Colonic mucosa (tissue), 4 donors: ENCODE measurements at places on chromosomes 5 and 9. TPM values are rescaled to one million over a fixed set of nuclear protein-coding genes. Genes with fewer than 3 reads are reported as not detected.

TIMD4 gene
- 2.8 TPM for total RNA-seq

DNA sequence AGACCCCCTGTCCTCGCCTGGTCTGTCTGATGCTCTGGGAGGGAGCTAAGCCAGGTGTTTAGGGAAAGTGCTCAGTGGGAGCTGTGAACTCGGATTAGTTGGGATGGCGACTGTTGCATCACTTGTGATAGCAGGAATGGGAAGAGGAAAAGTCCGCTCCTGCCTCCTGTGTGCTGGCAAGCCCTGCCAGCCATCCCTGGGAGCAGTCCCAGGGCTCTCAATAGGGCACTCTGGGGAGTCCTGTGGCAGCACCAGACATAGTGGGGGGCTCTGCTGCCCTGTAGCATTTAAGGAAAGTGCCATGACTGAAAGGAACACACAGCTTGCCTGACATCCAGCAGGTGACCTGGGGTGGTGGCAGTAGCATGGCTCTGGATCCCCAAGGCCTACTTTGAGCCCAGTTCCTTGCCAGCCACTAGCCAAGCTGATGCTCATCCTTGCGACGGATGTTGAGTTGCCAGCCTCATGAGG, 81.5 kb downstream of the AMBP start:
- no peaks in the 10 kb centered on the region for H3K4me1 ChIP-seq
- no peaks in the 10 kb centered on the region for H3K36me3 ChIP-seq
- H3K27ac ChIP-seq, result no peak overlapping the region

- H3K27ac ChIP-seq, result no peak overlapping the region
- H3K4me3 ChIP-seq, result no peak overlapping the region
- DNase-seq, result no peak
- no peaks in the 10 kb centered on the region for H3K36me3 ChIP-seq
- no peaks in the 10 kb centered on the region for H3K27me3 ChIP-seq
Observed at GRCh38 chr9:17628624-17629023, 49.8 kb downstream of the SH3GL2 start.

NOL8 gene
- 17.6 TPM for total RNA-seq

DNM1 gene
- total RNA-seq, result 6.8 TPM

SLC44A1 gene
- 151 TPM for total RNA-seq

EIF4E1B gene
- total RNA-seq, result not detected

DMRTA1 gene
- 1.6 TPM for total RNA-seq

ADRB2 gene
- total RNA-seq, result 0.94 TPM

CCNJL gene
- 21.6 TPM for total RNA-seq

DNA sequence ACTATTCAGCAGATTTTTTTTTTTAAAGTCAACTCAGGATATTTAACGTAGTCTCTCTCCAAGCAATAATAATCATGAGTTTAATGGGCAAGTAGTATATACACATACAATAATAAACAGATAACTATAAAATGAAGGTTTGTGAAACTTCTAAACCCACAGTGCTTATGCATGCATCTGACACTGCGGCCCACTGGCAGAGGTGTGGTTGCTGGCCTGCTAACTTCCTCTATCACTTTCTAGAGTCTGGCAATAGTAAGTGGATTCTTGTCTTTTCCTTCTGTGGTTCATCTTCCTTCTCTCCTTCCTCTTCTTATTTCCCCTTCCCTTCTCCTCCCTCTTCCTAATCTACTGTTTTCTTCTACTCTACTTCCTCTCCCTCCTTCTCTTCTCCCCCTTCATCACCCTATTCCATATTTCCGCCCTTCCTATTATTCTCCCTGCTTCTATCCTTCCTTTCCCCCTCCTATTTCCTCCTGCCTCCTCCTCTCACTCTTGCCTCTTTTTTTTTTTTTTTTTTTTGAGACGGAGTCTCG, 18.6 kb upstream of the AGXT2 start:
- H3K4me1 ChIP-seq, result no peaks in the 10 kb centered on the region
- H3K4me3 ChIP-seq, result no peak overlapping the region
- H3K27me3 ChIP-seq, result no peaks in the 10 kb centered on the region
- no peak overlapping the region for H3K27ac ChIP-seq
- no peaks in the 10 kb centered on the region for H3K36me3 ChIP-seq

NUP155 gene
- total RNA-seq, result 18.1 TPM

AIF1L gene
- 4.0 TPM for total RNA-seq

PKD2L2 gene
- not detected for total RNA-seq

DNA sequence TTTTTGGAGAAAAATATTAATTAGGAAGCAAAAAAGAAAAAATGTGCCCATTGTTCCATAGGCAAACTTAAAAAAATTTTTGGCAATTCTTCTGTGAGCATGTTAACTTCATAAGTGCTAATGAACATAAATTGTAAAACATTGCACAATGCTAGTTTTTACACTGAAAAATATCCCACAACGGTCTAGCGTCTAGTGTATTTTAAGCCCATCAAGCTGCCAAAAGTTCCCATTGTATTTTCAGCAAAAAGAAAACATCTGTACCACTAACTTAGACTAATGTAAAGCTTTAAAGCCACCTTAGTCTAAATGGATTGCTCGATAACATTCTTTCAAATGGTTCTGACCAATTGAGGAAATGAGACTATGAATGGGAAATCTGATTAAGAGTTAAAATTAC, 2.8 kb downstream of the NR6A1 start:
- no peak overlapping the region for H3K27ac ChIP-seq
- no peaks in the 10 kb centered on the region for H3K36me3 ChIP-seq
- no peaks in the 10 kb centered on the region for H3K27me3 ChIP-seq
- no peak overlapping the region for H3K4me3 ChIP-seq
- no peaks in the 10 kb centered on the region for H3K4me1 ChIP-seq

PCDHA13 gene
- 0.05 TPM for total RNA-seq

GRCh38 chr9:134778841-134779411, 101.7 kb upstream of the FCN2 start:
- H3K4me3 ChIP-seq, result no peak overlapping the region
- no peaks in the 10 kb centered on the region for H3K36me3 ChIP-seq
- no peak overlapping the region for H3K27ac ChIP-seq
- no peaks in the 10 kb centered on the region for H3K27me3 ChIP-seq
